ENCODE measurements at places on chromosomes 1 and 21.

GRCh38 chr1:163558162-163558561 is 236.4 kb downstream of the NUF2 start:
- DNase-seq, result no peak

DNA sequence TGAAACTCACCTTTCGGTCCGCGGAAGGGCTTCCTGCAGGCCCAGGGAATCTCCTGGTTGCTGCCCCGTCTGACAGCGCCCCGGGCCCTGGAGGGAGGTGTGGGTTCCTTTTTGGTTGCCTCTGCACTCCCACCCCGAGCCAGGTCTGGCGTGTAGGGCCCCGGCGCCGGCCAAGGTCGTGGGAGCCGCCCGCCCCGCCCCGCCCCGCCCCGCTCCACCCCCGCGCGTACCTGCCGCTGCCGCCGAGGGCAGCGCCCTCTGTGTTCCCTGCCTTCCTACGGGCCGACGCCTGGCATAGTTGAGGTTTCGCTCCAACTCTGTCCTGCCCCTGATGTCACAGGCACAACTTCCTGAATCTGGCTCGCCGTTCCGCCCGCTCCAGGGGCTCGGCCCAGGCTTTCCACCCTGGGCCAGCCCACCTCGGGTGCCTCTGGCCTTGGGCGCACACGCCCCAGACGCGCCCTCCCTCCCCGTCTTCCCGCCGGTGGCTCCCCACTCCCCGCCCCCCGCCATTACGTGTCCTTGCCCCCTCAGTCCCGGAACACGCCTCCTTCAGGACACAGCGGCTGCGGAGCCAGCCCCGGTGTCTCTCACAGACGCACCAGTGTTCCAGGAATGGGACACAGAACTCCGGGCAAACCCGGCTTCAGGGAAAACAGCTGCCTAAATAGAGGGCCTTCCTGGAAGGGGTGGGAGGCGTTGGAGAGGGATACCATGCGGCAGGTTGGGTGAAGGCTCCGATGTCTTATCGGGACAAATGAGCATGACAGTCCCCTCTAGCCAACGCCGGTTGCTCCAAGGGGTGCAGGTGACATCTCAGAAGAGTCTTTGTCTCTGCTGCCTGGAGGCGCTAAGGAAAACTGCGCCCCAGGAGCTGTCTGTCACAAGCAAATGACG is at the start of gene KIAA0040:
TSS of gene KIAA0040 (minus strand) at position 147 of the 897 bp plus-strand sequence. CDS start 31,763 bp downstream, outside the sequence.
- no peak for DNase-seq

- no peak for DNase-seq
These were observed 15.4 kb upstream of the ARF1 start for GRCh38 chr1:228066891-228067654.

GRCh38 chr1:212858461-212859265 is 588 bp downstream of the FLVCR1 start:
- no peak for DNase-seq

GRCh38 chr21:34583926-34584563 is 30.9 kb downstream of the RCAN1 start:
- no peak for DNase-seq

DNA sequence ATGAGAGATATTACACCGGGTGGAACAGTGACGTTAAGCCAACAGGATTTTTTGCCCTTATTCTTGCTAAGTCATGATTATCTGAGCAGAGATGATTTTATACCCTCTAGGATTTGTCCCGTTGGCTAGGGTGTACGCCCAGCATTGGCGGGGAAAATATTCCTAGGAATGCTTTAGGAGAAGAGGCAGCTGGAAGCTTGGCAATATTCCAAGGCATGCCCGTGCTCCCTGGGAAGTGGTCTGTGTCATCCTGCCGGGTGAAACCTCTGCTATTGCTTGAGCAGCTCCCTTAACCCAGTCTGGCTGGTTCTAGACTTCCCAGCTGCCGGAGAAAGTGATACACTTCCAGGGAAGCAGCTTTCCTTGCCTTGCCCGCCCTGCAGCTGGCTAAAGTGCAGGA is 16.2 kb downstream of the CHRNB2 start:
- DNase-seq, result no peak

GRCh38 chr1:201261771-201262547 is 21.3 kb upstream of the PKP1 start:
- DNase-seq, result no peak
